ENCODE measurements at places on chromosomes 1 and 21.

DNA sequence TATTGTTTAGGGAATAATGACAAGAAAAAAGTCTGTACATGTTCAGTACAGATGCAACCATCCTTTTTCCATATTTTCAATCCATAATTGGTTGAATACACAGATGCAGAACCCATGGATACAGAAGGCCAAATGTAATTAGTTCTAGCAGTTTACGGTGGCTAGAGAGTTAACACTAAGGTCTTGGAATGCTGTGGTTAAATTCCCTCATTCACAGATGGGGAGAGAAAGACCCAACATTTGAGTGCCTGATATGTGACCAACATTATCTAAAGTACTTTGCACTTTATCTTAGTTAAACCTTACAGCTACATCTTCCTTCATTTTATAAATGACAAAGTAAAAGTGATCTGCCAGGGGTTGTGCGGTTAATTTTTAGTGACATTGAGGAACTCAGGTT lies 5.3 kb downstream of the SCMH1 start:
- no peak for DNase-seq

DNA sequence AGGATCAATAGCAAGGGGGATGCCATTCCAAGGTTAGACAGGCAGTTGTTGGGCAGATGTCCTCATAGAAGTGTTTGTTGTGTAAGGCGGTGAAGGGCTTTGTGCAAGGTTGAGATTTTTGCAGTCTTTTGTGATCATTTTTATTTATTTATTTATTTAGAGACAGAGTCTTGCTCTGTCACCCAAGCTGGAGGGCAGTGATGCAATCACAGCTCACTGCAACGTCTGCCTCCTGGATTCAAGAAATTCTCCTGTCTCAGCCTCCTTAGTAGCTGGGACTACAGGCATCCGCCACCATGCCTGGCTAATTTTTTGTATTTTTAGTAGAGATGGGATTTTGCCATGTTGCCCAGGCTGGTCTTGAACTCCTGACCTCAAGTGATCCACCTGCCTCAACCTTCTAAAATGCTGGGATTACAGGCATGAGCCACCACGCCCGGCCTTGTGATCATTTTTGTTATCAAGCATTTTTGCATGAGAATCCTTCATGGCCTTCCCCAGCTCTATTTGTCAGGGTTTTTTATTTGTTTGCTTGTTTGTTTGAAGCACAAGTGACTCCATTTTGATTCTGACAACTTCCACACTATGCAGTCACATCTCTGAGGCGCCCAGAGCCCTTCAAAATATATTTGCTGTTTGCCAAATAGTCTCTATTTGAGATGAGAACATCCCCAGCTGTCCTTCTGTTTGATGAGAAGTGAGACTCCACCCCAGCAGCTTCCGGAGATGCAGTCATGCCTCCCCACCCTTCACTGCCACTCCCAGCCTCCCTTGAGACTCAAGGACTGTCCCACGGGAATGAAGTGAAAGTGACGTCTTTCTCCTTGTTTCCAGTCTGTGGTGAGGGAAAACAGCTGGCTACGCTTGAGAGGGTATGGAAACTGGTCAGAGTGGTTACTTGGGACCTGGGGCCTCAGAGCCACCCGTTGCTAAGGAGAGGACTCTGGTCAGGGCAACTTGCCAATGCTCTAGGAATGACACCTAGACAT lies 38.0 kb downstream of the TMEM50B start:
- DNase-seq = peak; percentile 62

DNA sequence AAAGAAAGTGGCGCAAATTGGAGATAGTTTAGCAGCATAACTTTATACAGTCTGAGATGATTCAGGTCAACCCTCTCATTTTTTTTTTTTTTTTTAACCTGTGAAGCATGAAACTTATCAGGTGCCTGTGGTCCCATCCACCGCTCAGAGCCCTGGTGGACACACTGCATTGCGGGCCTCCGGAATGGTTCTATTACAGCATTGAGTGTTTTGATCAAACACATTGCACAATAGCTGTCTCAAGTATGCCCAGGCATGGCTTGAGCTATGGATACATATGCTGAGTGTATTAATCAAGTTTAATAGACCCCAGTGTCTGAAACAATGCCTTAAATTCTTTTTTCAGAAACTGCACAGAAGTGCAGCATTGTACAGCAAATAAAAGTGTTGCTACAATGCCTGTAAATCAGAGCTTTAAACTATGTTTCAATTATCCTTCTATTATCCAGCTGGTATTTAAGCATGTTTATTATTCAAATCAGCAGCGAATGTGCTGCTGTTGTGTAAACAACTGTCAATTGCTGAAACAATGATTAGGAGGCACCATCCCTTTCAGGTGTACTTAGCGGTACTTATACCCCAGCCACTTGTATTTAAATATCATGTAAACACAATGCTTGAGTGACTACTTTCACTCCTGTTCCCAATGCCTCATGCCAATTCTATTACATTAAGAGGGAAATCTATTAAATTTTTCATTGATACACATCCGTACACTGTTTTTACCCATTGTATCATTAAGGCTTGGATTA lies 456.6 kb downstream of the RPS6KC1 start:
- DNase-seq = no peak

DNA sequence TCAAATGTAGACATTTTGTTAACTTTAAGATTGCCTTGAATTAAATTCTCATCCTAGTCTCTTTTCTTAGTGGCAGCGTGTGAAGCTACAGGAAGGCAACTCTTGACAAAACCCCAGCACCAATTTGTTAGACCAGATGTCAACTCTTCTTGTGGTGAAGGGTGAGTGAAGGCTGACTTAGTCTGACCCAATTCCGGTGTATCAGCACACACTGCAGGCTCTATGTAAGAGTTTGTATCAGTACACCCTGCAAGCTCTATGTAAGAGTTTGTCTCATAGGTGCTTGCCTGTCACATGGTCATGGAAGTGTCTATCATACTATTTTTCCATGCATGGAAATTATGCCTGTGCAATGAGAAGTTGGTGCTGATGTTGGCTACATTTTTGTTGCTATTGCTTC lies 16.8 kb downstream of the CR2 start:
- no peak for DNase-seq

DNA sequence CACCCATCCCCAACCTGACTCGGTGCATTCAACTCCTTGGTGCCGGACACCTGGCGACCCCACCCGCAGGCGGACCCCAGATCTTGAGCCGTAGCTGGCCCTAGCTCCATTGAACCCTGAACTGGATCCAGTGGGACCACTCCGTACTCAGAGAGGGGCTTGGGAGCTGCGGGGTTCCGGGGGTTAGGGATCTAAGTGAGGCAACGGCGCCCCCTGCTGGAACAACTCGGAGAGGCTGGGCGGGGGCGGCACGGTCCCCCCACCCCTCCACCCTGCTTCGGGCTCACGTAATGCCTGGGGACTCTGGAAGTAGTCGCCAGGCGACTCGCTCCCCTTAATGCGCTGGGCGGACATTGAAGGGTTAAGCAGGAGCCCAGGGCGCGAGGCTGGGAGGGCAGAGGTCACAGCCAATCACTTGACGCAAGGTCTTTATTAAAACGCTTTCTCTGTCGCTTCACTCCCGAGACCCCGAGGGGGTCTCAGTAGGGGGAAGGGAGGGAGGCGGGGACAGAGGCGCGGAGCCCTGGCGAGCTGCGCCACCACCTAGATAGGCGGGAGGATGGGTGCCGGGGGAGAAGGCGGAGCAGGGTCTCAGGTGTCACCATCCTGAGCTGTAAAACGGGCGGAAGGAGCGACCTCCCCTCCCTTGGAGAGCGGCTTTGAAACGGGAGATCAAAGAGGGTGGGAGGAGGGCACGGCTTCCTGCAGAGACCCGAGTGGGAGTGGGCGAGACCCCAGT lies 704 bp upstream of the CRABP2 start:
- peak; percentile 85 for DNase-seq

- no peak for DNase-seq
Measured at GRCh38 chr1:228882041-228882770, 146.9 kb downstream of the RHOU start.

All from GM13977 (cell line).